ENCODE measurements at places on chromosomes 16 and 17. TPM values are rescaled to one million over a fixed set of nuclear protein-coding genes. Genes with fewer than 3 reads are reported as not detected.

- H3K4me1 ChIP-seq, result peaks cover 6% of the 10 kb centered on the region
- H3K4me3 ChIP-seq, result no peak overlapping the region
- no peak for DNase-seq
Measured at GRCh38 chr17:68397108-68397536, 60.2 kb downstream of the WIPI1 start.

- no peak overlapping the region for H3K27ac ChIP-seq
- H3K27me3 ChIP-seq, result peaks cover 7% of the 10 kb centered on the region
Measured at GRCh38 chr17:66240630-66241029, 11.4 kb upstream of the APOH start.

GRCh38 chr16:1983544-1984346 is at the start of gene GFER:
TSS of gene GFER (plus strand) at chr16:1984193. CDS start at chr16:1984219, 26 bp downstream.
- H3K27me3 ChIP-seq, result peaks cover 53% of the 10 kb centered on the region
- H3K27ac ChIP-seq, result peak within 1 kb of the TSS; percentile 87
- H3K4me1 ChIP-seq, result peaks cover 15% of the 10 kb centered on the region
- H3K36me3 ChIP-seq, result peaks cover 9% of the 10 kb centered on the region
- DNase-seq, result peak; percentile 85
- H3K4me3 ChIP-seq, result peak within 1 kb of the TSS; percentile 83

DNA sequence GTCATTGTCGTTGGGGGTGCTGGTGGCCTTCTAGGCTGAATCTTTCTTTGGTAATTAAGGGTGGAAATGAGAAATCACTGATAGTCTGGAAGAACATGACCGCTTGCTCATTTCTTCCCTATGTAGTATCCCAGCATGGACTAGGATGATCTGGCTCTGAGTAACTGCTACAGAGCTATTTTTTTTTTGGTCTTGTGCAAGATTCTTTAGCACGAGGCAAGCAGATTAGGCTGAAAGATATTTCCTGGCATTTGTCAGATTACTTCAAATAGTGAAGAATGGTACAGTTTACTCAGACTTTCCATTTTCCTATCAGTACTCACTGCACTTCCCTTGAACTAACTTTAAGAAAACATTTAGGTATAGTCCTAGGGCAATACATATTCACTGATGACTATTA is 89.0 kb downstream of the SYCE1L start:
- no peak overlapping the region for H3K27ac ChIP-seq
- H3K36me3 ChIP-seq, result peaks cover 6% of the 10 kb centered on the region
- H3K4me3 ChIP-seq, result no peak overlapping the region

GRCh38 chr17:4545217-4545951 is 9.8 kb downstream of the MYBBP1A start:
- peaks cover 2% of the 10 kb centered on the region for H3K4me1 ChIP-seq
- H3K4me3 ChIP-seq, result no peak overlapping the region
- no peaks in the 10 kb centered on the region for H3K27me3 ChIP-seq
- H3K36me3 ChIP-seq, result peaks cover 3% of the 10 kb centered on the region
- DNase-seq, result no peak
- H3K27ac ChIP-seq, result no peak overlapping the region

DNA sequence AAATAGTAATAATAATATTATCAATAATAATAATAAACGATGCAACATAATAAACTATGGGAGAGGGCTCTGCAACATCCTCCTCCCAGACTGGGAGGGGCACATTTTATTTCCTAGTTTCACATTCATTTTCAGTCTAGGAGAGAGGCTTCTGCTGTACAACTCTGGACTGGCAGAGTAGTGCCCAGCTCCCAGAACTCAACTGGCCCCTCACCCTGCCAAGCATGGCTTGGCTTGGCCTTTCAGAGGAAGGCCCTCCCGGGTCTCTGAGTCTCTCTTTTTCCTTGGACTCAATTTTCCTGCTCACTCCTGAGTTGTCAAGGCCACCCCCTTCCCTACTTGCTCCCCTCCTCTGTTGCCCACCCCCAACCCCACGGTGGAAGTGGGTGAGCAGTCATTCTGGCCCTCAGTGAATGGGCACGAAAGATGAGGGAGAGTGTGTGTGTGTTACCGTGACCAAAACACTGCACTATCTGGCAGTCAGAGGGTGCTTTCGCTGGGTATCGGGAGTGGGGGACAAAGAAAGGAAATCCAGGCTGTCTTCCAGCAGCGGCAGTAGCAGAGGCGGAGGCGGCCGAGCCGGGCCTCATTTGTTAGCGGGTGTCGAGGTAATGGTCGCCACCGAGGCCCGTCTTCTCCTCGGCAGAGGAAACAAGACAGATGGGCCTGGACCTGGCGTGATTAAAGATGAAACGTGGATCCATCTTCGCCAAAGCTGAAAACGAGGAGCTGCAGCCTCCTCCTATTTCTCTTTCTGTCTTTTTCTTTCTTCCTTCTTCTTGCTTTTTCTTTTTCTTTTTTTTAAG is 2.3 kb downstream of the HOXB4 start:
- peak overlapping the region; percentile 85 for H3K4me3 ChIP-seq
- no peaks in the 10 kb centered on the region for H3K27me3 ChIP-seq
- peaks cover 23% of the 10 kb centered on the region for H3K36me3 ChIP-seq
- peaks cover 88% of the 10 kb centered on the region for H3K4me1 ChIP-seq
- no peak overlapping the region for H3K27ac ChIP-seq
- no peak for DNase-seq

DNA sequence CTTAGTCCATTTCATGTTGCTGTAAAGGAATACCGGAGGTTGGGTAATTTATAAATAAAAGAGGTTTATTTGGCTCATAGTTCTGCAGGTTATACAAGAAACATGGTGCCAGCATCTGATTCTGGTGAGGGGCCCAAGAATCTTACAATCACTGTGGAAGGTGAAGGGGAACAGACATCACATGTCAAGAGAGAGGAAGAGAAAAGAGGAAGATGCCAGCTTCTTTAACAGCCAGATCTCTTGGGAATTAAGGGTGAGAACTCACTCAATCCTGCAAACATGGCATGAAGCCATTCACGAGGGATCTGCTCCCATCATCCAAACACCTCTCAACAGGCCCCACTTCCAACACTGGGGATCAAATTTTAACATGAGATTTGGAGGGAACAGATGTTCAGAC is 49.5 kb downstream of the BMERB1 start:
- no peaks in the 10 kb centered on the region for H3K4me1 ChIP-seq
- no peak overlapping the region for H3K4me3 ChIP-seq
- no peaks in the 10 kb centered on the region for H3K36me3 ChIP-seq
- DNase-seq, result no peak
- H3K27me3 ChIP-seq, result peaks cover 2% of the 10 kb centered on the region

GRCh38 chr17:49976163-49976827 is 7.3 kb downstream of the DLX4 start:
- H3K27me3 ChIP-seq, result peaks cover 96% of the 10 kb centered on the region
- H3K4me1 ChIP-seq, result peaks cover 54% of the 10 kb centered on the region
- no peak overlapping the region for H3K4me3 ChIP-seq
- H3K36me3 ChIP-seq, result no peaks in the 10 kb centered on the region
- H3K27ac ChIP-seq, result no peak overlapping the region
- DNase-seq, result no peak

- peaks cover 2% of the 10 kb centered on the region for H3K4me1 ChIP-seq
- no peak overlapping the region for H3K4me3 ChIP-seq
Measured at GRCh38 chr17:76995387-76996105, 127.3 kb downstream of the MGAT5B start.

GRCh38 chr17:72822358-72823023 is 270.0 kb downstream of the SLC39A11 start:
- H3K36me3 ChIP-seq, result peaks cover 18% of the 10 kb centered on the region
- no peak overlapping the region for H3K4me3 ChIP-seq
- no peak overlapping the region for H3K27ac ChIP-seq
- DNase-seq, result no peak
- no peaks in the 10 kb centered on the region for H3K27me3 ChIP-seq

DNA sequence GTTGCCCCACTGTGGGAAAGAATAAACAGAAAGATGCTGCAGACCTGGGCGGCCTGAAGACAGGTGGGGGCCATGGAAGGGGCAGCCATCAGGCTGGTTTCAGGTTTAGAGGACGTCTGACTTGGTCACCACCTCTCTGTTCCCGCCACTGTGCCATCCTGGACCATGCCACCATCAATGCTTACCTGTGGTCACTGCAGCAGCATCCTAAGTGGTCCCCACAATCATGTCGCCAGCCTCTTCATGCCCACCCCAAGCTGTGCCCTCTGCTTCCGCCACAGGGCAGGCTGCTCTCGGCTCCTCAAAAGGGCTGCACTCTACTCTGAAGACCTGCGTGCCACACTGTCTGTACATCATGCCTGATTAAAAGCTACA is 10.4 kb downstream of the SMIM5 start:
- no peak for DNase-seq
- peak overlapping the region; percentile 90 for H3K27ac ChIP-seq
- H3K4me1 ChIP-seq, result peaks cover 40% of the 10 kb centered on the region
- no peak overlapping the region for H3K4me3 ChIP-seq
- no peaks in the 10 kb centered on the region for H3K27me3 ChIP-seq

DNA sequence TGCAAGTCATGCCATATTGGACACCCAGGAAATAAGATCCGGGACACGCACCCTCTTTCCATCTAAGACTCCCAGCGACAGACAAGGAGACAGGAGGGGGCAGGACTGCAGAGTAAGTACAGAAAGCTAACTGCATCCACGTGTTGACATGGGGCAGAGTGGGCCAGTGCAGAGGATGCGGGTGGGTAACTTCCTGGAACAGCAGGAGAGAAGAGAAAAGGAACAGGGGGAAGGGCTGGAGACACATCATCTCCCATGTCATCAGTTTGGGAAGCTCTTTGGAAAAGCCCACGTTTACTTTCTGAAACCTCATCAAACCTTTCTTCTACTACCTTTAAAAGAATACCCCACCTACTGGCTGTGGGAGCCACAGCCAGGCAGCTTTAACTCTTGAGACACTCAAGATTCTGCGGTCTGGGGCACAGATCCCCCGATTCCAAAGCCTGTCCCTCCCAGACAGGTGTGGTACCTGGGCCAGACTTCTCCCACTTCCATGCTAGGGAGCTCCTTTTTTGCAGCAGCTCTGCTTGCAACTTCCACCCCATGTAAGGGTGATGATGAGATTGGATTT is 273.5 kb upstream of the RPL38 start:
- H3K27ac ChIP-seq, result no peak overlapping the region
- no peak overlapping the region for H3K4me3 ChIP-seq
- H3K4me1 ChIP-seq, result peaks cover 6% of the 10 kb centered on the region
- no peaks in the 10 kb centered on the region for H3K36me3 ChIP-seq
- no peak for DNase-seq

- peaks cover 9% of the 10 kb centered on the region for H3K36me3 ChIP-seq
- DNase-seq, result no peak
- H3K27ac ChIP-seq, result no peak overlapping the region
- no peaks in the 10 kb centered on the region for H3K4me1 ChIP-seq
- no peak overlapping the region for H3K4me3 ChIP-seq
Measured at GRCh38 chr16:50093607-50094539, 28.1 kb downstream of the HEATR3 start.

DNA sequence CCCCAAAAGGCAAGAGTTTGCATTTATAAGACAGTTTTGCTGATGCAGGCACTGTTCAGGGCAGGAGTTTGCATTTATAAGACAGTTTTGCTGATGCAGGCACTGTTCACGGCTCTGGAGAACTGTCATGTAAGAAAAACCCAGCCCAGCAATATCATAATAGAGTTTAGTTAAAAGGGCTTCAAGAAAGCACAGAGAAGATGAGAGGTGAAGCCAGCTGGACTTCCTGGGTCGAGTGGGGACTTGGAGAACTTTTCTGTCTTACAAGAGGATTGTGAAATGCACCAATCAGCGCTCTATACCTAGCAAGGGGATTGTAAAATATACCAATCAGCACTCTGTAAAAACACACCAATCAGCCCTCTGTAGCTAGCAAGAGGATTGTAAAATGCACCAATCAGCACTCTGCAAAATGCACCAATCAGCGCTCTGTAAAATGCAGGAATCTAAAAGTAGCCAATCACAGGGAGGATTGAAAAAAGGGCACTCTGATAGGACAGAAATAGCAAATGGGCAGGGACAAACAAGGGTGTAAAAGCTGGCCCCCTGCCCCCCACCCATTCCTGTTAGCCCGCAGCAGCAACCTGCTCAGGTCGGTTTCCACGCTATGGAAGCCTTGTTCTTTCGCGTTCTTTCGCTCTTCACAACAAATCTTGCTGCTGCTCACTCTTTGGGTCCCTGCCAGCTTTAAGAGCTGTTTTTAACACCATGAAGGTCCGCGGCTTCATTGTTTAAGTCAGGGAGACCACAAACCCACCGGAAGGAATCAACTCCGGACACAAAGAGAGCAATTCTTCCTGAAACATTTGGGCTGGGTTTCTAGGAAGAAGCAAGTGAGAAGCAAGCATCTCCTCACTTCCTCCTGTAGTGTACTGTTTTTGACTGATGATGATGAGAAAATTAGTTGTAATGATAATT is 1.8 kb upstream of the CBX1 start:
- H3K4me3 ChIP-seq, result no peak overlapping the region
- H3K27me3 ChIP-seq, result no peaks in the 10 kb centered on the region
- H3K27ac ChIP-seq, result no peak overlapping the region
- H3K4me1 ChIP-seq, result peaks cover 18% of the 10 kb centered on the region

- H3K36me3 ChIP-seq, result no peaks in the 10 kb centered on the region
- H3K27me3 ChIP-seq, result no peaks in the 10 kb centered on the region
- DNase-seq, result no peak
- peak overlapping the region; percentile 66 for H3K27ac ChIP-seq
- peaks cover 47% of the 10 kb centered on the region for H3K4me1 ChIP-seq
- H3K4me3 ChIP-seq, result no peak overlapping the region
Measured at GRCh38 chr17:45156242-45156641, 5.4 kb upstream of the HEXIM2 start.

DNA sequence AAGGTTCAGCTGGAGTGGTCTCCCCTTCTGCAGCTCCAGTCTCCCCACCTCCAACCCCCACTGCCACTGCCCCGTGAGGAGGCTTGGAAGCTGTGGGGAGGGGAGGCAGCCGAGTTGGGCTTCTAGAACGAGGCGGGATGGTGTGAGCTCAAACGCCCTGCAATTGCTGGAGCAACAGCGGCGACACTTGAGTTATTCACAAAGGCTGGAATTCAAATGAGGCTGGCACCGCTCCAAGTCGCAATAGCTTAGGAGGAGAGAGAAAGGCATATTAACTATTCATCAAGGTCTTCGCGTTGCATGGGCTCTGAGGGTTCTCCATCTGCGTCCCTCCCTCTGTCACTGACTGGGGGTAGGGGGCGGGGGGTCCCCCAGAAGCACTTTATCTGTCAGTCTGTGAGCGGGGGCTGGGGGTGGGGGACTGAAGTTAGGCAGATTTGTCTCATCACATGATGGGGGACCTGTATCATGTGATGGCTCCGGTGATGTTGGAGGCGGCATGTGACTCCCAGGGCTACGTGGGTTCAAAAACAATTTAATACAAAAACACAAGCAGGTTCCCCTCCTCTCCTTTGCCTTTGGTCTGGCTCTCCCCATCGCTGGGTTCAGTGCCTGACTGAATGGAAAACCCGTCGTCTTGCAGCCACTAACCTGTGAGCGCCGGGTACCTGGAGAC is 70.5 kb downstream of the RBBP6 start:
- peak; percentile 51 for DNase-seq
- H3K4me3 ChIP-seq, result peak overlapping the region; percentile 75
- peaks cover 56% of the 10 kb centered on the region for H3K27me3 ChIP-seq
- no peaks in the 10 kb centered on the region for H3K36me3 ChIP-seq

GRCh38 chr17:41101586-41102259 is at the start of gene KRTAP4-16:
TSS of gene KRTAP4-16 (minus strand) at chr17:41102209. CDS start at chr17:41102209, 0 bp downstream.
- peaks cover 41% of the 10 kb centered on the region for H3K4me1 ChIP-seq
- H3K27me3 ChIP-seq, result peaks cover 6% of the 10 kb centered on the region
- H3K4me3 ChIP-seq, result no peak within 1 kb of the TSS
- no peak within 1 kb of the TSS for H3K27ac ChIP-seq
- H3K36me3 ChIP-seq, result no peaks in the 10 kb centered on the region

The TBC1D28 gene
- total RNA-seq, result 0.18 TPM

The IRX6 gene
- total RNA-seq, result 0.34 TPM

The CDRT15L2 gene
- total RNA-seq, result not detected

The HOXB1 gene
- total RNA-seq, result 0.24 TPM

The TBX2 gene
- 173 TPM for total RNA-seq

The NGFR gene
- total RNA-seq, result 14.7 TPM

The TIGD7 gene
- 6.9 TPM for total RNA-seq

The BIRC5 gene
- total RNA-seq, result 22.8 TPM

The PIK3R5 gene
- 0.25 TPM for total RNA-seq

The MAP3K14 gene
- total RNA-seq, result 9.8 TPM

The GPT2 gene
- total RNA-seq, result 30.6 TPM

The MYH8 gene
- not detected for total RNA-seq
